ENCODE measurements at places on chromosomes 5 and 9. TPM values are rescaled to one million over a fixed set of nuclear protein-coding genes. Genes with fewer than 3 reads are reported as not detected.

The GRIN3A gene
- not detected for total RNA-seq

The CMYA5 gene
- total RNA-seq: 0.19 TPM

The RANBP3L gene
- total RNA-seq: not detected

The SLC34A3 gene
- total RNA-seq: not detected

The COX7C gene
- 635 TPM for total RNA-seq

The GDF9 gene
- total RNA-seq: 0.26 TPM

The NPDC1 gene
- total RNA-seq: 85.0 TPM

All from A549 treated with CORT108297 at 1 μM for 4 hours (cell line).